ENCODE measurements at places on chromosomes 1 and 21.

- DNase-seq, result no peak
These were observed 76.5 kb downstream of the S1PR1 start for GRCh38 chr1:101313356-101313755.

GRCh38 chr1:61504852-61505390 is 220.0 kb downstream of the TM2D1 start:
- no peak for DNase-seq

GRCh38 chr1:89802051-89802450 is 18.8 kb upstream of the LRRC8D start:
- no peak for DNase-seq

DNA sequence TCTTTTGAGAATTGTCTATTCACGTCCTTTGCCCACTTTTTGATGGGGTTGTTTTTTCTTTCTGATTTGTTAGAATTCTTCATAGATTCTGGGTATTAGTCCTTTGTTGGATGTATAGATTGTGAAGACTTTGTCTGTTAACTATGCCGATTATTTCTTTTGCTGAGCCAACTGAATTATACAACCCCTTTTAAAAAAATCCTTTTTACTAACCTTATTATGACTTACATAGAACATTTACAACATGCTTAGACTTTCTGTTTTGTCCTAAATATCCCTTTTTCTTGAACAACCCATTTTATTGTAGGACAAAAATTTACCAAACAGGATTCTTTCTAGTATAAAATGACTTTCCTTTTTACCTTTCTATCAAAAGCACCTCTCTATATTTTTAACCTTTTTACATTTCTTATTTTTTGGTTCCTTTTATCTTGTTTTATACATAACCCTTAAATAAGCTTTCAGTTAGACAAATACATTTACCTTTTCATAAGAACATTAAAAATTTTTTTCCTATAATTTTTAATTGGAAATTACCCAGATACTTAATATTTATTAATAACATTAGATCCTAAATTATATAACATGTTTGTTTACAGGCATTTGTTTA is 70.4 kb upstream of the TTLL7 start:
- no peak for DNase-seq

DNA sequence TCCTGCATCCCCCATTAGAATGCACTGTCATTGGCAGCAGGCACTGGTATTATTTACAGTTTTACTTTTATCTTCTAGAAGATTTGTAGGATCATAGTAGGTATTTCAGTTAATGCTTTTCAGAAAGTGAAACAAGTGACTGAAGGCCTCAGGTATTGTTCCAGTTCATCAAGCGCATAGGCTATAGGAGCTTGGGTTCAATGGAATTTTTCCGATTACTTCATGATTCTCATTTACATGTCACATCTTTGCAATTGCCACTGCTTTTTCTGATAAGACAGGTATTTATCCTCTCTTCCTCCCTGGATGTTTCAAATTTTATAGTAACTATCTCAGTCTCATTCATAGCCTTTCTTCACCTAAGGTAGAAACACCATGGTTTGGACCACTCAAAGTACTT is 161.3 kb downstream of the NTPCR start:
- no peak for DNase-seq

GRCh38 chr1:173507205-173507846 is 30.2 kb downstream of the PRDX6 start:
- DNase-seq, result no peak

DNA sequence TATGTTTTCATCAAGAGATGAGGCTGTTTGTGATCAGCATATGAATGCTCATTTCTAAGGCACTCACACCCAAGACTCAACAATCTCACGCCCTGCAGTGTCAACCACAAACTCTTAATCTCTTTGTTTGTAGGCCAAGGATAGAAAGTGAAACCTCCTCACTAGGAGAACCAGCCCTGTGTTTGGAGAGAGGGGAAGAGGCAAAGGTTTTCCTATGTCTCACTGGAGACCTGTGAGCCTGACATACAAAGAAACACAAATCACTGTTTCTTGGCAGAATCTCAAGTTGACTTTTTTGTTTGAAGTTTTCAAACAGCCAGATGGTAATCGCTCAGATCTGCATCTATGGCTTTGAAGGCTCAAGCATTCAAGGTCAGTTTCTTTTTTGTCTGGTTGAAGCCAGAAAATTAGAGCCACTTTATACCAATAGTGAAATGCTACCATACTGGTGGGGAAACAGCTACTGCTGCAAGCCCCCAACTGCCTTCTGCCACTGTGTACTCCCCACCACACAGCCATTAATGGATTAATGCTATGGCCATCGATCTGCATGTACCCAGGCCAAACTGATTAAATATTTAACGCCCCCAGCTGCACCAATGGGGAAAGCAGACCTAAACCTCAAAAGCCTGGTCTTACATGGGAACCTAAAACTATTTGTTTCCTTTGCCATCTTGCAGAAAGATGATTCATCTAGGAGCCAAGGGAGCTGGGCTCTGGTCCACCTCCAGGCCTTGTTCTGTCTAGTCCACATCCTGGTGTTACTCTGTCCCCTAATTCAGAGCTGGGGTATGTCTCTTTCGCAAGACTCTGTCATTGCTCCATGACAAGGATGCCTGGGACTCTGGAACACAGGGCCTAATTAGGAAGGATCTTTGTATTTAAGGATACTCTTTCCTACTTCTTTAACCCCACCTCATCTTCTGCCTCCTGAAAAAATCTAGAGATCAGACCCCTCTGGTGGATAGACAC is 16.3 kb downstream of the PDZK1 start:
- DNase-seq, result no peak

- no peak for DNase-seq
These were observed 740.6 kb downstream of the RWDD3 start for GRCh38 chr1:95974586-95974985.

- DNase-seq, result no peak
These were observed 3.9 kb upstream of the PCNX2 start for GRCh38 chr1:233299450-233299849.

- no peak for DNase-seq
These were observed 615 bp downstream of the GPR161 start for GRCh38 chr1:168135921-168136708.
